Stromal cell of bone marrow (primary cell): ENCODE measurements at places on chromosomes 6 and 20.

DNA sequence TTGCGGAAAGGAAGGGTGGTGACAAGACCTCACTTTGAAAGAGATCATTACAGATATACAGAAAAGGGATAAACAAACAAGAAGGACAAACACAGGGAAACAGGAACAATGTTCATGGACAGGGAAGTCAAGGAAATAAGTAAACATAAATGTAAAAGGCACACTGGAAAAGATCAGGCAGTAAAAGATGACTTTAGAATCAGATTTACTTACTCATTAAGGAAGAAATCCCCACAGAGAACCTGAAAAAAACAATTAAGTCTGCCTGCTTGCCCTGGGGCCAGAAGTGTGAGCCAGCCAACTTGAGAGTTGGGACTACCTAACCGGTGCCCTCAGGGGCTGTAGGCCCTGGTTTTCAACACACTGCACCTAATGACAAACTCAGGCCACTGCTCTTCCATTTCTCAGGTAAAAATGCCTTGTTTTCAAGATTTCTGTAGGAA, 1.7 kb downstream of the APMAP start:
- DNase-seq = no peak

- no peak for DNase-seq
Measured at GRCh38 chr6:150346346-150346745, 22.5 kb upstream of the IYD start.

GRCh38 chr6:160756871-160757270, 54.8 kb downstream of the PLG start:
- DNase-seq = no peak

DNA sequence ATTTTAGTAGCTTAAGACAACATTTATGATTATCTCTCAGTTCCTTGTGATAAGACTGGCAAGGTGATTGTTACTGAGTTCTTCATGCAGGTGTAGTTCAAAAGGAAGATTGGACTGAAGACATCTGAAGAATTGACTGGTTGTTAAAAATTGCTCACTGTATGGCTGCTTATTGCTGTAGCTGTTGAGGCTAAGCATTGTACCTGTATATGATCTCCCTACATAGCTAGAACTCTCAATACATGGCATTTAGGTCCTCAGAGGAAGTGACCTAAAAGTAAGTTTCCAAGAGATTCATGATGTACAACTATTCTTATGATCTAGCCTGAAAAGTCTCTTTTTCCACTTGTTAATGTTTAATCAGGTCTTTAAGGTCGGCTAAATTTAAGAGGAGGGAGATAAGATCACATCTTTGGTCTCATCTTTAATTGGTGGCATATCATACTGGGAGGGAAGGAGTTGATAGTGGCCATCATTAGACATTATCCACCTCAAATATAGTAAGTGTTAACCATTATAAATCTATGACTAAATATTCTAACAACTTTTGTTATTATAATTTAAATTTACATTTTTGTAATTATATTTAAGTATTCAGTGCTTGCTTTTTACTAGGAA, 401.2 kb upstream of the EPHA7 start:
- no peak for DNase-seq

GRCh38 chr20:46027245-46027853, 1.7 kb upstream of the SLC12A5 start:
- DNase-seq = peak; percentile 33

DNA sequence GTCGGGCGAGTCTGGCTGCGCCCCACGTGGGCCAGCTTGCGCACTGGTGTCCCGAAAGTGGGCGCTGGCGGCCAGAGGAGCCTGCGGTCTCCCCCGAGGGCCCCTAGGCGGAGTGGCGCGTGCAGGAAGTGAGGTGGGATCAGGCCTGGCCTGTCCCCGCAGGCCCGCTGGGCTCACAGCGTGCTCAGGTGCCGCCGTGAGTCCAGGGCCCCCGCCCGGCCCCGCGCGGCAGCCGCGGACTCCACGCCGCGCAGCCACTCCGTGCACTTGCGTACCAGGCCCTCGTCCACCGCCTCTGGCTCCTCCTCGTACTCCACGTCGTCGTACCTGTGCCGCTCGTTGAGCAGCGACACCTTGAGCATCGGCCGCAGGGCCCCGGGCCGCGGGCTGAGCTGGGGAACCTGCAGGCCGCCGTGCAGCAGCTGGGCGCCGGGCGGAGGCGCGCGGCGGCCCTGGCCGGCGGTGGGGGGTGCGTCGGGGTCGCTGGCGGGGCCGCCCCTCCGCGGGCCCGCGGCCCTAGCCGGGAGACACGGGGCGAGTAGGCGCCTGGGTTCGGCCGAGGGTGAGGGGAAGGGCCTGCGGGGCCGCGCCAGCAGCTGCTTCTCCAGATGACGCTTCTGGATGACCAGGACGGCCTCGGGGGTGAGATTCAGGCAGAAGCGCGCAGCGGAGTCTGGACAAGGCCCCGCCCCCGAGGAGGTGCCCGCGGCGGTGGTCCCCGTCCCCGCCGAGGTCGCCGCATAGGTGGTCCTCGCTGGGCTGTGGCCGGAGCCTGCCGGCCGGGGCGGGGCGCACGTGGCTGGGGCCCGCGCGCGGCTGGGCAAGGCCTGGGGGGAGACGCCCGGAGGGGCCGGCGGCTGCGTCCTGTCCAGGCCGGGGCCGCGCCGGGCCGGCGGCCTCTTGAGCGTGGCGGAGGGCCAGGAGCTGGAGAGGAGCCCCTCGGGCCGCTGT, 835 bp downstream of the PRR18 start:
- DNase-seq = no peak

GRCh38 chr6:70456735-70457134, 43.4 kb downstream of the FAM135A start:
- no peak for DNase-seq

DNA sequence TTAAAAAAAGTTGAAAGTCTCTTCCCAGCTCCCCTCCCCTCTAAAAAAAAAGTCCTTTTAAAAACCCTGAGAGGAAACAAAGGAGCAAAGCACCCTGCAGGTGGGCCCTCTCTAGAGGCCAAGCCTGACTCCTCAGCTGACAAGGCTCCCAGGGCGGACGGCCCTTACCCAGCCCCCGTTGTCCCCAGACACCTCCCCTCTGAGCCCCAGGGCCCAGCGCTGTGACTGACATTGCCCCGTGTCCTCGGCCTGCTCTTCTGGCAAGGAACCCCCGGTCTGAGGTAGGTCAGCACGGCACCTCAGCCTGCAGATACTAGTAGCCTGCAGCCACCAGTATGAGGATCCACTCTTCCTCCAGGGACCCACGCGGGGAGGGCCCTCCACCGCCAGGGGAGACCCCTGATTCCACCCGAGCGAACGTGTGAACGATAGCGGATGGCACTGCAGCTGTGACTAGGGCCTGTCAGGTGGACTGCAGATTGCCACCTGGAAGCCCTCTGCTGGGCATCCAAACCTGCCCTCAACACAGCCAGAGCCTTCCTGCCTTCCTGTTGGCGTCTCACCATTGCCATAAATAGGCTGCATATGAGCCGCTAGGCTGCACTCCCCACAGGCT, 34.2 kb downstream of the FOXC1 start:
- no peak for DNase-seq

GRCh38 chr6:166618866-166619761, 7.9 kb downstream of the RPS6KA2 start:
- DNase-seq = no peak

DNA sequence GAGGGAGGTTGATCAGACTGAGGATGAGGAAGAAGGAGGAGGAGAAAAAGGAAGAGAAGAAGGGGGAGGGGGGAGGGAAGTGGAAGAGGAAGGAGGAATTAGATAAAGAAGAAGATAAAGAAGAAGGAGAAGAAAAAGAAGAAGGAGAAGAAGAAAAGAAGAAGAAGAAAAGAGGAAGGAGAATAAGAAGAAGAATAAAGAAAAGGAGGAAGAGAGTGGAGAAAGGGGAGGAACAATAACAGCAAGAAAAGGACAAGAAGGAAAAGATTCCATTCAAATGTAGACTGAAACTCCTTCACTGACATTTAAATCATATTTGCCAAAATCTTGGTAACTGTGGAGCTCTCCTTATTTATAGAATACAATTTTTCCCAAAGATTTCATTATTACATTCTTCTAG, 34.3 kb upstream of the RCAN2 start:
- DNase-seq = no peak

DNA sequence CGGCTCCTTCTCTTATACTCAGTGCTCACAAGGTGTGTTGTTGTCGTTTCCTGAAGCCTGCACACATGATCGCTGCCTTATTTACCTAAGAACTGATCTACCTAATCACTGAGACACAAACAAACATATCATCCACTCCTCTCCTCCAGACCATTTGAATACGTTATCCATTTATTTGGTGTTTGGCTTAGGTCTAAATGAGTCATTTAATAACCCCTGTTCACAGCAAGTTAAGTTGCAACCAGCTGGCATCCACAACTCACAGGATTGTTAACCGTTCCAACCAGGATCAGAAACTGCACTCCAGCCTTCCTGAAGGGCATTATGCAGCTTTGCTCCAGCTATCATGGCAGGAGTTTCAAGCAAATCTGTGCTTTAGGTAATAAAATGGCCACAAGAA, 511.1 kb upstream of the MAP3K7 start:
- DNase-seq = no peak

DNA sequence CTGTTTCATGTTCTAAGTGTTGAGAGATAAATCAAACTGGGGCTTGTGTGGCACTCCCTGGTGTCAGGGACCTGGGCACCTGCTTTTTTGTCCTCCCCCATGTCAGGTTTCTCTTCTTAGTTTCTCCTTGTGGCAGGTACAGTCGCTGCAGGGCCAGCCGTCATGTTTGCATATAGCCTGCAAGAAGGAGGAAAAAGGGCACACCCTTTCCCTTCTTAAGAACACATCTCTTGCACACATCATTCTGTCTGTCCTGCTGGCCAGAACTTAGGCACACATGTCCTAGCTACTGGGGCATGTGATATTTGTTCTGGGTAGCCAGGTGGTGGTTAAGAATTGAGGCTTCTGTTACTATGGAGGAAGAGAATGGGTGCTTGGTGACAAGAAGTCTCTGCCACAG, 27.9 kb downstream of the CDC5L start:
- no peak for DNase-seq

GRCh38 chr6:152846825-152847224, 96.2 kb downstream of the VIP start:
- DNase-seq = no peak

DNA sequence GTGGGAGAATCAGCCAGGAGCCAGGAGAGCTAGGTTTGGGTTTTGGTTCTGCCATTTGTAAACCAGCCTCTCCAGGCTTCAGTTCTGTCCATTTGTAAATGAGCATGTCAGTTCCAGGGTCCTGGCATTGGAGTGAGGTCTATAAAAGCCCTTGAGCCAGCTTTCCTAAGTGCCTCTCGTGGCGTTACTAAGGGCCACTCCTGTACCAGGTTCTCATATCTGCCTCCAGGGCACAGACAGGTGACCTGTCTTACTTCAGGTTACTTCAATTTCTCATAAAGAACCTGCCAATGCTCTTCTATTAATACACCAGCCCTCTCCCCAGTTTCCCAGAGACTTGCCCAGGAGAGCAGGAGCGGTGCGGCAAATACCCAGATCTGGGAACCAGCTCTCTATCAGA, 101.9 kb downstream of the VEGFA start:
- DNase-seq = no peak

DNA sequence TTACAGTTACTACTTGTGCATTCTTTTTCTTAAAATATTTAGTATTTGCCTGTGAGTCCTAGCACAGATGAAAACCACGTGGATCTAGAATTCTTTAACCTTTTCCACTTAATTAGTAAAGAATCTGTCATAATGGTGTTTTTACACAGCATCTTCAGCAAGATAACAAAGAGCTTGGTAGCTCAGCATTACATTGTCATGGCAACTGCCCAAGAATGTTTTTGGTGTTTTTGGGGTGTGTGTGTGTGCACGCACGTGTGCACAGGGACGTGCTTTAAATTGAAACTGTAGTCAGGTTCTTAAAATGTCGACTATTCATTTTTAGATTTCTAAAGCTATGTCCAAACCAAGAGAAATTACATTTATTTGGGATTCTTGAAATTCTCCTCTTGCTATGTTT, 108.0 kb downstream of the FIG4 start:
- no peak for DNase-seq

GRCh38 chr6:141986457-141986856, 146.3 kb upstream of the GJE1 start:
- DNase-seq = no peak

DNA sequence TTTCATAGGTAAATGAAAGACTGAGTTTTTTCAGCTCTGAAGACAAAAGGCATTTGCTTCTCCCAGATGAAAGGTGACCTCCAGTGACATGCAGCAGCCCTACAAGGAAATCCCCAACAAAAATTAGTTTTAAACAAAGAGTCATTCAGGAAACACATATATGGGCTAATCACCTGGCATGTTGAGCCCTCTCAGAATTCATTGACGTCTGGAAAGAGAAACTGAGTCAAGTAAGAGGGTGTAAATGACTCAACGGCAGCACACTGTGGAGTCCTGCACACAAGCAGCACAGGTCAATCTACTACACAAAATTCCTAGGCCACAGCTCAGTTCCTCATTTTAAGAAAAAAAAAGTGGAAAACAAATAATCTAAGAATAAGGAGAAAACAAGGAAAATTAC, 592.3 kb downstream of the EPHA7 start:
- no peak for DNase-seq
